ENCODE measurements at places on chromosomes 5 and 9.

GRCh38 chr9:93580654-93581380, 4.4 kb downstream of the PHF2 start:
- no peak for DNase-seq

DNA sequence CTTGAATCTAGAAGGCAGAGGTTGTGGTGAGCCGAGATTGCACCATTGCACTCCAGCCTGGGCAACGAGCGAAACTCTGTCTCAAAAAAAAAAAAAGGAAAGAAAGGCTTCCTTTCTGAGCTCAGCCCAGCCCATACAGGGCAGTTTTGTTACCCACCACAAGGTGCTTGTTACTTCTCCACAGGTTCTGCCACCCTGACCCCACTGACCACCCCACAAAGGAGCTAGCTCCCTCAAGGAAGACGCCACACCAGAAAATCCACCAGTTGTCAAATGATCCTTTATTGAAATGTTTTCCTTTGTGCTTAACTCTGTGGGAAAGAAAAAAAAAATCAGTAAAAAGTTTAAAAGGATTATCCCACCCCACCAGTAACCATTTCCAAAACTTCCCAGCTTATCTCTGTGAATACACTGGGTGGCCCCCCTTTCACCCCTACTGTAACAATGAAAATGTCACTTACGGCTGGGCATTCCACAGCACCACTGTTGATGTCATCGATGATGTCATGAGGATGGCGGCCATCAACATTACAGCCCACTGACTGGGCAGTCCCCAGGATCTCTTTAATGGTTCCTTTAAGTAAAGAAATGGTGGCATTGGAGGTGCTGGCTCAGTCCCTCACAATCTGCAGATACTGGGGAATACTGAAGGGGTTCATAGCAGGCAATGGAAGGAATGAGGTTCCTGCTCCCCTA, 3.6 kb downstream of the RPL12 start:
- DNase-seq: no peak

DNA sequence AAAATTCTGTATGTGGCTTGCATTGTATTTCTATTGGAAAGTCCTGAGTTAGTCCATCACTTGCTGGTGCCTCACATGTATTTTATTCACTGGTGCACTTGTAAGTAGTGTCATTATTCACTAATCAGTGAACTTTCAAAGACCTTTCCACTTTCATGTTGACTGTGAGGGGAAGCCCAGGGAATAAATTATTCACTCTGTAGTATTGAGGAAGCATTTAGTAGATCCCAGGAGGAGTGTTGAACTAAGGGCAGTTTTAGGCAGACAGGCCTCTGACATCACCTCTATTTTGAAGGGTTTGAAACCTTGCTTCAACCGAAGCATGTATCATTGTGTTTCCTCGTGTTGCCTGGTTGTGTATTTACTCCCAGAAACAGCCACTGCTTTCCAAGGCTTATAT, 705.4 kb upstream of the RIOK2 start:
- no peak for DNase-seq

DNA sequence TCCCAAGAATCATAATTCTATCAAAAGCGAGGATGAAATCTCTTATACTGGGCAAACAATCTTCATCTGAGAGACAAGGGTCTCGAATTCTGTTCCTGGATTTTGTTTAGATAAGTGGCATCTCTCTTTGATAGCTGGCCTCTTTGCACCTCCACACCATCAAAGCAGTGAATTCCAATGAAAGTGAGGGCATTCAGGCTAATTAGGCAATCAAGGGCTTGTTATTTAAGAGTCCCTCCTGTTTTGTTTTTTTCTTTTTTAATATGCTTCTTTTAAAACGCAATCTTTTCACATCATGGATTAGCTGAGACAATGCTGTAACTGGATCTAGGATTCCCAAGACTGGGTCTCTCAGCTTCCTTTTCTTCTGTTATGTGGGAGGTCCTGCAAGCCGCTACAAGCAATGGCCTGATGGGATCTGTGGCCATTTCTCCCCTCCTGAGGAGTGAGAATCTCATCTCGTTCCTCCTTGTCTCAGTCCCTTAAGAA, 67.9 kb downstream of the TNC start:
- no peak for DNase-seq

- no peak for DNase-seq
Observed at GRCh38 chr5:159038907-159039306, 60.8 kb downstream of the EBF1 start.

GRCh38 chr5:104754311-104754995, 1191.9 kb upstream of the NUDT12 start:
- no peak for DNase-seq

Data from stimulated activated CD8-positive, alpha-beta memory T cell treated with anti-CD3 and anti-CD28 coated beads, Interleukin-7, amount 100 ng/mL, for 24 hours (primary cell).